ENCODE measurements at places on chromosomes 5 and 9.
A peak's percentile ranks its signal among the peaks of the same experiment; 100 is the strongest.

DNA sequence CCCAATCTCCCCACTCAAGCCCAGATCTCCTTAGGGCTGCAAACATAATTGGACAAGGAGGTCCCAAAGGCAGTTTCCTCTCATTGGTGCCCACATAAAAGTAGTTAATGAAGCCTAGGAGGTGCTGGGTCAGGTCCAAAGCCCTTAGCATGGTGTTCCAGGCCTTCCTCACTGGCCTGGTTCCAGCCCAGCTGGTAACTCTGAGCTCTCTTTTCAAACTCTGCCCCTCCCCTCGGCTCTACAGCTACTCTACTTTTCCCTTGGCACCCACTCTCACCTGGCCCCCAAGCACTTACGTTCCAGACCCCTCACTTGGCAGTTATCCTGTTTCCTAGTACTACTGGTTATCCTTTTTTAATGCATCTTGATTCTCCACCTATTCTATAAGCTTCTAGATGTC, 9.9 kb downstream of the SEPTIN8 start:
- DNase-seq: no peak

DNA sequence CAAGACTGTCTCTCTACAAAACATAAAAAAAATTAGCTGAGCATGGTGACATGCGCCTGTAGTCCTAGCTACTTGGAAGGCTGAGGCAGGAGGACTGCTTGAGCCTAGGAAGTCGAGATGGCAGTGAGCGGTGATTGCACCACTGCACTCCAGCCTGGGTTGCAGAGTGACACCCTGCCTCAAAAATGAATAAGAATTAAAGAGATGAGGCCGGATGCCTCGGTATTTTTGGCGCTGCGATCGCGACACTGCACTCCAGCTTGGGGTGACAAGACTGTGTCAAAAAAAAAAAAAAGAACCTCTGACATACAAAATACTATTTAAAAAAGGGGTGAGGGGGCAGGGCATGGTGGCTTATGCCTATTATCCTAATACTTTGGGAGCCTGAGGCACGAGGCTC, 7.3 kb downstream of the GPBP1 start:
- DNase-seq: no peak

- no peak for DNase-seq
These were observed 3.6 kb upstream of the DPH7 start for GRCh38 chr9:137582286-137582860.

- no peak for DNase-seq
These were observed 133.4 kb upstream of the CDH9 start for GRCh38 chr5:27171761-27172261.

- no peak for DNase-seq
These were observed 354.6 kb downstream of the SLIT3 start for GRCh38 chr5:168946363-168946762.

DNA sequence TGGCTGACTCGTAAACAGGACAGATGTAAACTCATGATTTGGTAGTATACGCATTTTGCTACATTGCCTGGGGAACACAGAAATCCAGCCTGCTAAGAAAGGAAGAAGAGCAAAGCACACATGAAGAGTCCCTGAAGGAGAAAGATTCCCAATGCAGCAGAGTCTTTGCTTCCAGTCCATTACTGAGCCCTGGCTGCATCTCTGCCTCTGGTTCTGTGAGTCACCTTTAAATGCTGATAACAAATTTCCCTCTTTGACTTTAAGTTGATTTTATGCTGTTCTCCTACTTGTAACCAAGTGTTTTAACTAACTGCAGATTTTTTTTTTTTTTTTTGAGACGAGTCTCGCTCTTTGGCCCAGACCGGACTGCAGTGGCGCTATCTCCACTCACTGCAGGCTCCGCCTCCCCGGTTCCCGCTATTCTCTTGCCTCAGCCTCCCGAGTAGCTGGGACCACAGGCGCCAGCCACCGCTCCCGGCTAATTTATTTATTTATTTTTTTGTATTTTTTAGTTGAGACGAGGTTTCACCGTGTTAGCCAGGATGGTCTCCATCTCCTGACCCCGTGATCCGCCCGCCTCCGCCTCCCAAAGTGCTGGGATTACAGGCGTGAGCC, 8.5 kb upstream of the PRXL2C start:
- DNase-seq: no peak

DNA sequence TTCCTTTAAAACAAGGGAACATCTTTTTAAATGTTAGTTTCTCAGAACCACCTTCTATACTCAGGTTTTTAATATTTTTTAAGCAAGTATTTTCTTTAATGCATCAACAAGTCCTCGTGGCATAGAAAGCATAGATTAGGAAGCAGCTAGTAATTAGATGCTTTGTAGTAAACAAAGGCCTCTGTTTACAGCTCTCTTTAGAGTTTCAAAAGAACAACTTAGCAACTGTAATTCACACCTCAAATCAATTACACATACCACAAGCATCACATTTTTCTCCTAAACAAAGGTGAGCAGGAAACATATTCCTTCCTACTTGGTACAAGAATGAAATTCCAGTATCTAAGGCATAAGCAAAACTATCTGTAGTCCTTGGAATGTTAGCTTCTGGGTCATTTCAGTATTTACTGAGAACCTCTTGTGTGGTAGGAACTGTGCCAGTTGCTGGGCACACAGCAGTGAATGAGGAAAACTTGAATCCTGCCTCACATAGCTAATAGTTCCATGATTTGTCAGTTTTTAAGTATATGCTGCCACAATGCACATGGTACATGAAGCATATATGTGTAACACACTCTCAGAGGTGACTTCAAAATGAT, 249.1 kb downstream of the CEMIP2 start:
- DNase-seq: no peak

- DNase-seq: no peak
These were observed 142.8 kb downstream of the PALM2AKAP2 start for GRCh38 chr9:109922617-109923470.

GRCh38 chr9:131590907-131591844, 45.9 kb downstream of the PRRT1B start:
- peak; percentile 69 for DNase-seq

DNA sequence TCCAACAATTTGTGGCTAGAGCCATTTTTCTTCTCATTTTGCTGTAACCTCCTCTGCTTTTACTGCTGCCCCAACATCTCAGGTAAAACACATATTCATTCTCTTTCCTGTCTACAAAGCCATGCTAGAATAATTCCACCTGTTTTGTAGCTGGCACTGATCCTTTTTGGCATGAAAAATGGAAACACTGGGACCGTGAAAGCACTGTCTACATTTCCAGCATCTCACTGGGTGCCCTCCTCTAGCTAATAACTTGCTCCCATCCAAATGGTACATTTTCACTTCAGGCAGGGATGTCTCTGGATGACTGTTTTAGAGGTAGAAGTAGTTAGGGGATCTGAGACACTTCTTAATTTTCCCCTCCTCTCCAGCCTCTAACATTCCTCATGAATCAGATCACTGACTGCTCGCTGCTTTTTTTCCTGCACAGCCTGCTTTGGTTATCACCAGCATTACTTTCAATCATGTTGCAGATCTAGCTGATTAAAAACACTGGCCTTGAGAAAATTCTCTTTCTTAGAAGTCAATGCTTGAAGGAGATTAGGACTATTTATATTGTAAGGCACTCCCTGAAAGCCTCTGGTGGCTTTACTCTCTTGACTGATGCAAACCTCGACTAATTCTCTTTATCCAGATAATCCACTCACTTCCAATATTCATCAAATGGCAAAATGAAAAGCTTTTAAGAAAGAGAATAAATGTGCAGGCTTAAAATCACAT, 1312.6 kb upstream of the DMAC1 start:
- no peak for DNase-seq

GRCh38 chr5:43006424-43007202, 33.5 kb downstream of the ANXA2R start:
- no peak for DNase-seq

- DNase-seq: no peak
These were observed 71.4 kb upstream of the FBXW11 start for GRCh38 chr5:172077664-172078425.

GRCh38 chr9:15154677-15155076, 152.3 kb downstream of the TTC39B start:
- DNase-seq: no peak

DNA sequence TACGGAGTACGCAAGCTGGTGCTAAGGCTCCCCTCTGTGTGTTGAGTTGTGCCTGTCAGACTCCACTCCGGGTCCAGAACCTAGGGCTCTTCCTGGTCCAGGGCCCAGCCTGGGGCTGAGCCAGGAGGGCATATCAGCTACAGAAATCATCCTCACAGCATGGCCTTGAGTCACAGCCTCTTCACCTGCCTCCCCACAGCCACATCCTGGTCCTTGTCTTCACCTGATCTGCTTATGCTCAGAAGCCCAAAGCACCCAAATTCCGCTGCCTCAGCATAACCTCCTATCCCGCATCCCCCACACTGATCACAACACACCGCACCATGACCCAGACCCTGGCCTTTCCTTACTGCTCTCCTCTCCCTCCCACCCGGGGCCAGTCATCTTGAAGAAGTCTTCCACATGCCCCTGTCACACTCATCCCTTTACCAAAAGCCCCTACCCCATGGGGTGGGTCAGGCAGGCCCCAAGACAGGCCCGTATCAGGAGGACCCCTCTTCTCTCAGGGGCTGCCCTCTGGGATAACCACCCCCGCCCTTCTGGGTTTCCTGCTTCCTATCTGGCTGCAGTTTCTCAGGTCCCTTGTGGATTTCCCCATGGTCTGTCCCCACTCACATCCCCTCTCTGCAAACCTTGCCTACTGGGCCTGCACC, 1.3 kb upstream of the IL3 start:
- no peak for DNase-seq

DNA sequence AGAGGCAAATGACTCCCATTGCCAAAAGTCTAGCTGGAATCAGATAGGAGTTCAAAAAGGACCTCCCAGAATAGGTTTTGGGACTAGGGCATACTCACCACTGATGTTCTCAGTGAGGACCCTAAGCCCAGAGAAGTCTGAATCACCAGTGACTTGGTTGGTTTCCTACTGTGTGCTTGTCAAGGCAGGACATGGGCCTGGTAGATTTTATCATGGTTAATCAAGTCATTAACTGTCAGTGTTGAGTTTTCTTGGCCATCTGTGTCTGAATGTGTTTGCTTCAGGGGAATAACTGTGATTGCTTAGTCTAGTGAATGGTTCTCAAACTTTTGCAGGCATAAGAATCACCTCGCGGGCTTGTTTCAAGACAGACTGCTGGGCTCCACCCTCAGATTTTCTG, 99.0 kb upstream of the GDNF start:
- no peak for DNase-seq

DNA sequence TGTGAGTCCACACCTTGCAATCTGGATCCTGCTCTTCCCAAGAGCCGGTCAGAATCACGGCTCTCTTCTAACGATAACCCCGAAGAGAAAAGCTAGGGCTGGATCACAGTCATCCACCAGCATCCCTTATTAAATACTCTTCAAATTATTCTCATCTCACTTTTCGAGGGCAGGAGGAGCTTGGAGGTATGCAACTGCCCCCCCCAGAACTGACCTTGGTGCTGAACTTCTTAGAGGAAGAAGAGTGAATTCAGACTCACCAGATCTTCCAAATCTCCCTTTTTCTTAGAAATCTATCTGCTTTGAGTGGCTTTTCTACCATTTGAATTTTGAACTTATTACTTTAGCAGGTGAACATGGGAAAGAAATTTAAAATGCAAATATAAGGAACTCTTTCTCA, 75.7 kb downstream of the MED10 start:
- DNase-seq: no peak

DNA sequence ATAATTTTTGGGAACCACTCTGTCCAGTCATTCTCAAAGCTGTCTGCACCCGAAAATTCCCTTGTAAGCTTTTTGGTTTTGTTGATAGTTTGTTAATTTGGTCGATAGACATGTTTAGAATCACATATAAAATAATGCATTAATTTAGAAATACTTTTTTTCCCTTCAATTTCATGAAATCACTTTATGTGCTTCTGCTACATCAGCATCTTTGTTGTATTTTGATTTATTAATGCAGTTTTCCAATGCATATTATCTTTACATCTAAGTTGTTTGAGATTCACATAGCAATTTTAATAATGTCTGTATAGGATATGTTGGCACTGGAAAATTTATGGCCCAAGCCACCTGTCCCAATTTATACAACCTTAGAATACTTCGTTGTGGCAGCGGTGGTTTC, 60.6 kb upstream of the SV2C start:
- no peak for DNase-seq

DNA sequence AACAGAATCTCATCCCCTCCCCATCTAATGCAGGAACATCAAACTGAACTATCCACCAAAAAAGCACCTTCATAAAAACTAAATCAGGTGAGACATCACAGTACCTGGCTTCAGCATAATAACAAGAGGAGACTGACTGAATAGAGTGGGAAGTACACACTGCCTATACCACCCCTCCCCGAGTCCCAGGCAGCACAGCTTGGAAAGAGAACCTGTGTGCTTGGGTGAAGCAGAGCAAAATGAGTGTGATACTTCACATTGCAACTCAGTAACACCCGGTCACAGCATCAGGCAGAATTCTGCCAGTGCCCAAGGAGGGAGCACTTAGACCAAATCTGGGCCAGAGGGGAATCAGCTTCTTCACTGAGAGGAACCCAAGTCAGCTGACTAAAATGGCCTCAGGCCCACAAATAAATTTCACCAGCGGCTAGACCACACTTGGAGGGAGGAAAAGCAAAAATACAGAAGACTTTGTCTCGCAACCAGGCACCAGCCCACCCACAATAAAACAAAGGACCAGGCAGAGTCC, 69.3 kb upstream of the OR2K2 start:
- DNase-seq: no peak

DNA sequence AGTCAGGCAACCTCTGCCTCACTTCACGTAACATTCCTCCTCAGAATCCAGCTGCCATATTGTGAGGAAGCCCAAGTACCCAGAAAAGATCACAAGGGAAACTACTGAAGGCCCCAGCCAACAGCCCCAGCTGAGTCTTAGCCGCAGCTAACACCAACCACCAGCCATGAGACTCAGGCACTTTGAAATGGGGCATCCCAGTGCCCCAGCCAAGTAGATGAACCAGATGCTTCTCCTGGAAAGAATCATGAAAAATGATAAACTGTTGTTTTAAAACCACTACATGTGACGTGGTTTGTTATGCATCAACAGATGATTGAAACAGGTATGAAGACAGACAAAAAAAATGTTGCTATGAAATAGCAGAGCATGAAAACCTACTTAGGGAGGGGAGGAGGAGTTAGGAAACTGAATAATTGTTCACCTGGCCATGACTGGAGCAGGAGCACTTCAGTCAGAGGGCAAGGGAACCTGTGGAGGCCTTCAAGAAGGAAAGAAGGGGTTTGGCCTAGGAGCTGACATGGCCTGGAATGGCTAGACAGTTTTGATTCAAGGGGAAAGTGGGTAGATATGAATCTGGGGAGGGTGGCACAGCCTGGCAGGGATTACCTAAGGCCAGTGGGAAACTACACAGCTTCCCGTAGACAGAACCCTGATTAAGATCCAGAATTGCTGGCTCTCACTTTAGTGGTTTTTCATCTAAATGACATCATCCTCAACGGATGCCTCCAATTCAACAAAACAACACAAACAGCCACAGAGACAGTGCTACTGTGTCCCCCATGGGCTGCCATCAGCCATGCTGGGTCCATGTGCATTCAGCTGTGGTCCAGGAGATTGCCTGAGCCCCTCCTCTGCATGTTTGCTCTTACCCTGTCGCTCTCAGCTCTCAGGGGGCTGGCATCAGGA, 211.6 kb downstream of the SYK start:
- no peak for DNase-seq

Measured in stimulated activated CD4-positive, alpha-beta T cell treated with anti-CD3 and anti-CD28 coated beads, TNF-alpha, amount 100 ng/mL, for 24 hours (primary cell).